ENCODE measurements at places on chromosomes 6 and 20.

DNA sequence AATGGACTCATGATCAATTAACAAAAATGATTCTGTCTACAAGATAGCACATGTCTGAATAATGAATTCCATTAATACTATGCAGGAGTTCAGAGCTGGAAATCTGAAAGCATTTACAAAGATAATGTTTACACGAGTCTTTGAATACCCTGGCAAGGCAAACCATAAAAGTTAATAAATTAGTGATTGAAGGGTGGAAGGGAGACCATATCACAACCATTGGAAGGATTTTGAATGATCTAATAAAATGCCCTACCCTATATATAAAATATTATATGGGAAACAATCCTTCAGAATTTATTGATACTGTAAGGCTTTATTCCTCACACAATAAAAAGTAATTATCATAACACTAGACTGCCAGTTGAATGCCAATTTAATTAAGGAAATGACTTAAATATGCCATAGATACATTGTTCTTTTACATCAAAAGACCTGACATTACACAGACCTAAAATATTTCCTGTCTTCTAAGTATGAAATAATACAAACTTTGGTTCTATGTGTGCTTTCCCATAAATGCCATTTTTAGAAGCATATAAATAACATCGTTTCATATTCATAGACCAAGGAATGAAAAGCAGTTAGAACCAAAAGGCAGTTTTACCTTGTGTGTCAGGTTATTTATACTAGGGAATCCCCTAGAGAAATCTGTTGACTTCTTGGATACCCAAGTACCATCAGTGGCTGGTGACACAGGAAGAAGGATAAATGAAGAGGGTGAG, 249.2 kb upstream of the MARCKS start:
- DNase-seq: no peak

GRCh38 chr6:119043783-119044182, 34.7 kb downstream of the FAM184A start:
- DNase-seq: no peak

GRCh38 chr6:130486417-130486816, 120.6 kb downstream of the TMEM200A start:
- DNase-seq: no peak

- no peak for DNase-seq
Measured at GRCh38 chr6:81749707-81750106, 2.8 kb downstream of the TENT5A start.

DNA sequence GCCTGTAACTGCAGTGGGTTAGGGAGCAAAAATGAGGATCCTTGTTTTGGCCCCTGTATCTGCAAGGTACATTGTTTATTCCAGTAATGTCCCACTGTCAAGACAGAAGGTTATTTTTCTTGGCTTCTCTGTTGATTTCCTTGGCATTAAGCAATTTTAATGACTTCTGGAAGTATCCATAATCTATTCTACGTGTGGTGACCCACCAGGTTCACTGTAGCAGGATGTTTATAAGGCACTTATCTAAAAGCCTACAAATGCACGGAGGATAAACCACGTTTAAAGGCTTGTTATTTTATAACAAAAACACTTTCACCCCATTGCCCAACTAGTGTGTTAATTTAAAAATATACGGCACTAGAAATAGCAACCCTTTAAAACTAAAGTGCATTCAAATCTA, 294.9 kb downstream of the LAMA2 start:
- DNase-seq: no peak

GRCh38 chr20:57622579-57623381, 2.6 kb upstream of the ZBP1 start:
- peak; percentile 48 for DNase-seq
